CD4-positive, alpha-beta T cell treated with Interleukin-17A for 4 hours (primary cell): ENCODE measurements at places on chromosomes 2 and 18.

GRCh38 chr2:45895241-45895861, 243.9 kb downstream of the PRKCE start:
- DNase-seq = no peak

DNA sequence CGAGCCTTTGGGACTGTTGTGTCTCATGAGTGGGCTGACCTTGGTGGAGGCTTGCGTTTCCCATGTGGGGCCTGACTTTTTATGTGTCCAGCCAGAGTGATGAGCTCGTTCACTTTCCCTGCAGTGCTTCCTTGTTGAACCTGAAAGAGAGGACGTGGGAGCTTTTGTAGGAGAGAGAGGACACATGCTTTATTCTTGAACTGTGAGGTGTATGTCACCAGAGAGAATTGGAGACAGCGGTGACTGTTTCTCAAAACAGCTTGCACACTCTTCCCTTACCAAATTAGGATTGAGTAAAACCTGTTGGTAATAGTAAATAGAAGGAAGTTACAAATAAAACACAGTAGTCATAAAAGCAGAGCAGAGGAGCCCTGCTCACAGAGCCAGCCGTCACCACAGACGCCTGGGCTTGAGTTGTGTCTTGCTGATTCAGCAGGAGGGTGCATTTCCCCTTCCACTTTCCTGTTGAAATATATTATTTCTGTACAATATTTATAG, 60.7 kb downstream of the INPP4A start:
- DNase-seq = peak; percentile 62

GRCh38 chr2:187581125-187581896, 27.1 kb upstream of the TFPI start:
- DNase-seq = peak; percentile 4

GRCh38 chr2:48268671-48269070, 261.3 kb upstream of the STON1 start:
- DNase-seq = no peak

DNA sequence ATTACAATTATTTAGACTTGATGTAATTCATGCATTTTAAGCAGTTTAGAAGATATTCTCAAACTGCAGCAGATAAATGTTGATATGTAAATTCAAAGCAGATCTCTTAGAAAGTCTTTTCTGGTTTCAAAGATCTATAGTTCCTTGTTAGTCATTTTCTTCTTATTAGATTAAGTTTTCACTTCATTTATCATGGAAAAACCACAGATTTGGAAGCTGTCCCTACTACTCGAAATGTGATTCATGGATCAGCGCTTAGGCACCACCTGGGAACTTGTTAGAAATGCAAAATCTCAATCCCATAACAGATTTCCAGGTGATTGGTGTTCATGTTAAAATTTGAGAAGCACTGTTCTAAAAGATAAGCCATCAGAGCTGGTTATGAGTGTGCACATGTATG, 92.8 kb upstream of the CDH2 start:
- no peak for DNase-seq

GRCh38 chr2:99476629-99477028, 13.2 kb downstream of the REV1 start:
- no peak for DNase-seq

- DNase-seq = peak; percentile 37
Measured at GRCh38 chr2:96867756-96868554, 1.9 kb downstream of the SEMA4C start.

GRCh38 chr2:9307535-9307934, 100.9 kb downstream of the ASAP2 start:
- no peak for DNase-seq

DNA sequence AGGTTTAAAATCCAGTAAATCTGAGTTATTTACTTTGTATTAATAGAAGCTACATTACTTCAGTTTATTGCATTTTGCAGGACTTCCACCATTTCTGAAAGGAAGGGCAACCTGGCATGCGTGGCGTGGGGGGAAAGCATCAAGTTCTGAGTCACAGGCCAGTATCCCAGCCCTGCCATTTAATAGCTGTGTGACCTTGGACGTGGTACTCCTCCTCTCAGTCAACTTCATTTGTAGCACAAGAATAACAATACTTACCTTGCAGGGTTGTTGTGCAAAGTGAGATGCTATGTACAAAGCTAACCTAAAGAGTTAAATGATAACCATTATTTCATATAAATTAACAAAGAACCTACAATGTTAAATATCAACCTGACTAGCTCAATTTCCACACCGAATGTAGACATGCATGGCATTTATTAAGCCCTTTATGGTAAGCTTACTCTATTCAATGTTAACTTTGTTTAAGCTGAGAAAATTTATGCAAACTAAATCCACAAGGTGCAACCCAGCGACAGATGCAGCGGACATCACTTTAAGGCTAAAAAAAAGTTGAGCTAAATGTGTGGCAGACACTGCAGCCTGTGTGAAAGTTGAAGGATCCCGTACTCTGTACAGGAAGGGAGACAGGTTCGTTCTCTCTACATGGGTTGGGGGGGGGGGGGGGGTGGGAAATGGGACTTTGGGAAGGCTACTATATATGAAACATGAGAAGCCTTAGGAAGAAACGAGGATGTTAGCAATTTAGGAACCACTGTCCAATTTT, 17.2 kb upstream of the STPG4 start:
- DNase-seq = peak; percentile 9

DNA sequence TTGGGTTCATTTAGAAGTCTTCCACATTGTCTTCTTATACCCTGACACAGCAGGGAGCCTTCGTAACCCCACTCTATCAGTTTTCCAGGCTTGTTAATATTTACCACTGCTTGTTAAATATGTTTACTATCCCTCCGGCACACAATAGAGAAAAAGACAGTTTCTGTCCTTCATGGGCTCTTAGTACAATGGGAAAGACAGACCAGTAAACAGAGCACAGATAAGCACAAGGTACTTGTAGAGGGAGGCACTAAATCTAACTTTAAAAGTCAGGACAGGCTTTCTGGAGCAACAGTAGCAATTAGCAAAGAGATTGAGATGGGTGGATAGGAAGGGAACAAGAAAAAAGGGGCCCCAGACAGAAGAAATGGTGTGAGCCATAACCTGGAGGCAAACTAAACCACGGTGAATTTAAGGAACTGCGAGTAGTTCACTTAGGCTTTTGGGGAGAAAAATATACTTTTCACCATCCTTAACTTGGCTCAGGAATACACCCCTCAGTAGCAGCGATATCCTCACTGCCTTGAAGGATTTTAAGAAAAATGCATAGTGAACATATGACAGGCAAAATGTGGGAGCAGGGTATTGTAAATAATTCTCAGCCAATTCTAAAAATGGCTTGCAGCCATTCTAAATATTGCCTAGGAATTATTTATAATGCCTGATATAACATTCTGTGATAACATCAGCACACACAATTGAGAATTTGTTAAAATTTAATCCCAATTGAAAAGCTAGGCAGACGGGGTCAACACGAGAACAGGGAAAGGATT, 383.7 kb downstream of the CDH2 start:
- no peak for DNase-seq
